ENCODE measurements at places on chromosomes 6 and 20.
A peak's percentile ranks its signal among the peaks of the same experiment; 100 is the strongest.

GRCh38 chr20:2849529-2849928, 9.0 kb downstream of the VPS16 start:
- peak; percentile 9 for DNase-seq

DNA sequence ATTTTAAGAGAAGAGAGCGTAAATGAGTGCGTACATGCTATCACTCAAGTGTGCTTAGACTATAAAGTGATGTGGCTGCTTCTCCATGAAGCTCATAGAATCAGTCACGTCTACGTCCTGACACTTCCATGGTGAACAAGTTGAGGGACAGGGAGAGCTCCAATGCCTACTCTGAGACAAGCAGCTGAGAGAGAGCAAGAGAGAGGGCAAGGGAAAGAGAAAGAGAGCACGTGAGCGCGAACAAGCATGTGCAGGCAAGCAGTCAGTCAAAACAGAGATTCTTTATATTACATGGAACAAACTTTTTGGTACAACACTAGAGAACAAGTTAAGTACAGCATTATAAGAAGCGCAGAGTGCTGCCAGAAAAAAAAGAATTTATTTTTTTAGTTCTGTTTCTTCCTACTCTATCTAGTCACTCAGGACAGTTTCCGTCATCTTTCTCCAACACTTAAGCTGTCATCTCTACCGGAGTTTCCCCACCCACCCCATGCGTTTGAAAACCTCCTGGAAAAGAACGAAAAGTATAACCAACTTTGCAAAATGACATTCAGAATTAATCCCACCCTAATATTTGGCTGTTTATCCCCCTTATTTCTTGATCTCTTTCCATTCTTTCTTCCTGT, 61.8 kb downstream of the EPB41L2 start:
- no peak for DNase-seq

DNA sequence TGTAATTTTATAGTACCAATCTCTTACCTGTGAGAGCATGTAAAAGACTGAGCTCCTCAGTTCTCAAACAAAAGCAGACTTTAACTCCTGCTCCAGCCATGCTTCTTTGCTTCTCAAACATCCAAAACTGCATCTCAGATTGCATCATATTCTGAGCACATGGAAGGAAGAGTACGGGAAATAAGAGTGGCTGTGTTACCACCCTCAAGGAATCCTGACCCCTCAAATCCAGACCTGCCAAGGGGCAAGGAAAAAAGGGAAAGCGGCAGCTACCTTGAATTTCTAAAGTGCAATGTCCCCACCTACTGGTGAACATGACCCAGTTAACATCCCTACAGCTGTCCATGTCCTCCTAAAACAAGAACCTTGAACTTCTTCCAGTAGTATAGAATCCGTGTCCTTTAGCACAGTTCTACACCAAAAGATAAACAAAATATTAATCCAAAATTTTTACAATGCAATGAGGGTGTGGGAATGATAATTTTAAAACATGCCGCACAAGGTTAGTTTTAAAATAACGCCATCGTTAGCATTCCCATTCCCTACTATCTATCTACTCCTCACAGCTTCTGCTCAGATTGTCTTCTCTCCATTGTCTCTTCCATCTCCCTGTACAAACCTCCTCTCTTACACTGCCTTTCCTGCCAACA, 34.1 kb upstream of the HLA-DQB1 start:
- DNase-seq: no peak

DNA sequence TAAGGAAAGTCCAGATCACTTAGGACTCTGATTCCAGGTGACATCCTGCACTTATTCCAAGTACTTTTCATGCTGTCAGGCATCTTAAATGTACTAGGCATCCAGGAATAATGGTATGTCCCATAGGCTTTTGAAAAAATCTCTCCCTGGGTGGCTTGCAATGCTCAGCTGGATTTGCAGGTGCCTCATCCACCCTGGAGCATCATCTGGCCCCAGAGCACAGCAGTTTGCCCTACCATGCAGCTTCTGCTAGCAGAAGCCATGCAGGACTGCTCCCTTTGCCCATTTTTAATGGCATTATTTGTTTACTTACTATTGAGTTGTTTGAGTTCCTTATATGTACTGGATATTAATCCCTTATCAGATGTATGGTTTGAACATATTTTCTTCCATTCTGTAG, 45.2 kb downstream of the DZANK1 start:
- no peak for DNase-seq

DNA sequence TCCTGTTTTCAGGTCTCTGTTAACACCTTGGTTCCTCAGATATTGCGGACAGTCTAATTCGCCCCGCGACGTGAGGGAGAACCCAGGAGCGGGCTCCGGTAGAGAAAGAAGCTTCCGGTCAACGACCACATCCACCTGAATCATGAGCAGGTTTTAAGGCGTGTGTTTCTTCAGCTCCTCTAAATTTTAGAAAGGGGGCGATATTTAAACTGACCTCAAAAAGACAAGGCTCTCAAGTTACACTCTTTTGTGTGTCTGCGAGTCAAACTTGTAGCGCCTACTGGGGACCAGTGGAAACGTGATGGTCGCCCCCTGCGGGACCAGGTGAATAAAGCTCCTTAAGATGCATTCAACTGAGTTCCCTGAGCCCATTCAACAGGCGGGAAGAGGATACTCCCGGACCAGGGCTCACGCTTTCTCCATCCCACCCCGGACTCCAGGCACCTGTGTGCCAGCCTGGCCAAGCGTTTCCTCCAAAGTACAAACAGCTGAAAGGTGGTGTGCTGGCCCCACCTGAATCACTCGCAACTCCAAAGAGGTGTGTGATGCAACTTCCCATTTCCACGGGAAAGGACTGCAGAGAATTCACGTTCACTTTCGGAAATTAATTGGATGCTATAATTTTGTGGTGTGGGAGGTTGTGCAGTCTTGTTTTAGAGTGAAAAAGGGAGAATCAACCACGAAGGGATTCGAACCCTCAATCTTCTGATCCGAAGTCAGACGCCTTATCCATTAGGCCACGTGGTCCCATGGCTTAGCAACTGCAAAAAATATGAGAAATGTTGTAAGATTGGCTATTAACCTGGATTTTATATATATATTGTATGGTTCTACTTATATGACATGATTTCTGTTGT, 17.0 kb downstream of the GPX5 start:
- peak; percentile 82 for DNase-seq

DNA sequence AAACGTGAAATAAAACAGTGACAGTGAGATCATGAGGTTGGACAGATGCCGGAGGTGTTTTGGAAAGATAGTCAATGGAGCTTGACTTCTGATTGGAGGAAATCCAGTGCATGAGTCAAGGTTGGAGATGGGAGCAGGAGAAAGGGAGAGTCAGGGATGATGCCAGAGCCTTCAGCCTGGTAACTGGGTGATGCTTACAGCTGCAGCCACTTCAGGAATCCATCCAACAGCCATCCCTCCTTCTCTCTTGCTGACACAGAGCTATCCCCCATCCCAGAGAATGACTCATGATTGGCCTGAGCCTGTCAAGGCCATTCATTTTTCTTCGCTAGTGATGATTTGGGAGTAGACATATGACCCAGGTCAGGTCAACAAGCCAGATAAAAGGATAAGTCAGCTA, 112.8 kb downstream of the SAMD5 start:
- no peak for DNase-seq

DNA sequence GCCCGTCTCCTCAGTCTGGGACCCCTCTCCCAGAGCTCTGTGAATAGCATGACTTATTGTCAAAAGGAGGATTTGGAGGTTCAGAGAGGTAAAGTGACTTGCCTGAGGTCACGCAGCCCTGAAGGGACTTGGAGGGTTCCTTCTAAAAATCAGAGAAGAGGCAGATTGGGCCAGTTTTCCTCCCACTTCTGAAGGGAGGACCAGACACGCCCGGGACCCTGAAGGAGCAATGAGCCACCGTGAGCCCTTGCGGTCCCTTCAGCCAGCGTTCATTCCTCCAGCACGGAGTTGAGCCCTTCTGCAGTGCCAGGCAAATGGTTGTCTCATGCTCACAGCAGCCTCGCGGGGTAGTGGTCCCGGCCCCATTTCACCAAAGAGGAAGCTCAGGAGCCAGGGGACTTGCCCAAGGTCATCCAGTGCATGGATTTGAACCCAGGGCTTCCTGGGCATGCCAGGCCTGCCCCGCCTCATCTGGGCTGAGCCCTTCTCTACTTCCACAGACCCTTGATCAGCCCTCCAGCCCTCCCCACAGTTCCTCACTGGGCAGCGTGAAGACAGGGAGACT, 7.4 kb downstream of the SRC start:
- DNase-seq: peak; percentile 38

DNA sequence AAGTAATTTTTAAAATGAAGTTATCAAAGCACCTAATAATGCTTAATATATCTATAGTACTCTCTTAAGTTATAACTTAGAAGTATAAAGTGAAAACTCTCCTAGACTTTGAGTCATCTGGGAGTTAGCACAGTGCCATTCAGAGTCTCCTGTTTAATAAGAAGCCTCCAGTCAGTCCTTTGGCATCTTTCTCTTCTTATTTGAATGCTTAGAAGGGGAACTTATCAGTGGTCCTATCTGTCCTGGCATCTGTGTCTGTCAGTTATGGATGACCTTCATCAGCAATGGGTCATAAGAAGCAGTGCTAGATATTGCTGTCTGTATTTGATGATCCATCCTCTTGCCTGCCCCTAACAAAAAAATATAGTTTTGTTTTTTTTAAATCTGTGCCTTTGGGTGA, 15.2 kb downstream of the TMEM200A start:
- DNase-seq: no peak

All from activated effector memory CD4-positive, alpha-beta T cell treated with anti-CD3 and anti-CD28 coated beads, Interleukin-2, amount 50 U/mL, for 16 hours (primary cell).